ENCODE measurements at places on chromosomes 1 and 21. TPM values are rescaled to one million over a fixed set of nuclear protein-coding genes. Genes with fewer than 3 reads are reported as not detected.

Gene CLSTN1
- total RNA-seq: 19.2 TPM

Gene OPTC
- total RNA-seq: not detected

Gene CROCC
- 942 TPM for total RNA-seq

Gene LCE1D
- total RNA-seq: not detected

Gene HTR6
- total RNA-seq: not detected

Gene MAP1LC3C
- total RNA-seq: 9.4 TPM

Gene CFHR1
- total RNA-seq: not detected

Gene ZBTB18
- total RNA-seq: 14.6 TPM

Gene BSND
- total RNA-seq: not detected

Gene CCDC181
- 0.87 TPM for total RNA-seq

Gene LCE1C
- not detected for total RNA-seq

Gene ARHGEF10L
- 40.7 TPM for total RNA-seq

Gene CYP4A11
- not detected for total RNA-seq

Gene TNFRSF14
- total RNA-seq: 78.1 TPM

Gene GJC2
- total RNA-seq: 1.7 TPM

Gene UTP11
- 10.3 TPM for total RNA-seq

Gene KCNJ15
- total RNA-seq: 5.3 TPM

Gene CPT2
- total RNA-seq: 10.3 TPM

Gene LCE2B
- not detected for total RNA-seq

Gene AIRE
- total RNA-seq: not detected

Gene SPEN
- 56.4 TPM for total RNA-seq

Gene PDPN
- total RNA-seq: 2.9 TPM

Gene PRKCZ
- total RNA-seq: 41.7 TPM

Gene RNU1-1
- 9,966 TPM for total RNA-seq

Gene LRRC7
- total RNA-seq: 22.4 TPM

Gene LORICRIN
- not detected for total RNA-seq

Gene LHX8
- total RNA-seq: not detected

Gene F3
- 96.3 TPM for total RNA-seq

Gene PTGFR
- 0.72 TPM for total RNA-seq

All from stomach (tissue), 19 donors.